CD4-positive, alpha-beta T cell treated with Interleukin-4 for 4 hours (primary cell): ENCODE measurements at places on chromosomes 7 and 10.

- DNase-seq: no peak
Observed at GRCh38 chr10:10780746-10781145, 236.9 kb upstream of the CELF2 start.

- DNase-seq: no peak
Observed at GRCh38 chr10:5196702-5197113, at the start of gene AKR1C4. Gene AKR1C4, plus strand, starts transcription at chr10:5196837. Its CDS starts 31 bp downstream, at chr10:5196868.

DNA sequence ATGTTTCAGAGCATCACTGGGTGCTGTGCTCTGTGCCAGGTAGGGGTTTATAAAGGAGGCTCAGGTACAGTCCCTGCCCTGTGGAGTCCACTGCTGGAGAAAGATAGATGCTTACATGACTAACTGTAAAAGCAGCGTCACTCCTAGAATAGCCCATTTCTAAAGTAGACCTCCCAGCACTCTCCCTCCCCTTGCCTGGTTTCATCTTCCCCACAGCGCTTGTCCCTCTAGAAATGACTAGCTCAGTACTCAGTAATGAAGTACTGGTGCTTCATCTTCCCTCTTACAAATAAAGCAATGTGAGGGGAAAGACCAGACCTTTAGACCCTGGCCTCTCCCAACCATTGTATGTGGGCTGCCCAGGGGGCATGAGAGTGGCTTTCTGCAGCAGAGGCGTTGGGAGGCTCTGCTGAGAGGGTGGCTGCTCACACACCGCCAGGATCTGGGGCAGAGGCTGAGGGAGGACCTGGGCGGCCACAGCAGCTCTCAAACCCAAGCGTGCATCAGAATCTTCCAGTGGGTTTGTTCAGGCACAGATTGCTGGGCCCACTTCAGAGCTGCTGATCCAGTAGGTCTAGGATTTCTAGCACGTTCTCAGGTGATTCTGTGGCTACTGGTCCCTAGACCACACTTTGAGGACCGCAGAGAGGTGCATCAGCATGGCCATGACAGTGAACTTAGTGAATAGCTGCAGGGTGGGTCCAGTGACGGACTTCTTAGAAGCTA is 110.3 kb upstream of the ANLN start:
- DNase-seq: no peak

GRCh38 chr10:126479280-126479895 is 91.1 kb upstream of the ADAM12 start:
- DNase-seq: no peak

GRCh38 chr7:37782166-37782565 is 66.2 kb upstream of the NME8 start:
- DNase-seq: no peak
